A549 treated with DMSO at 1 μM for 4 hours (cell line): ENCODE measurements at places on chromosomes 4 and X. TPM values are rescaled to one million over a fixed set of nuclear protein-coding genes. Genes with fewer than 3 reads are reported as not detected.

MTMR8 gene
- total RNA-seq: 0.45 to 0.92 TPM (median 0.50 TPM) in 5 replicates

MAOA gene
- 0.16 to 0.49 TPM (median 0.40 TPM) in 5 replicates for total RNA-seq

SSX4B gene
- not detected in 5 replicates for total RNA-seq

ZAR1 gene
- 0.06 to 0.21 TPM (median 0.10 TPM) in 5 replicates for total RNA-seq

ZNF630 gene
- 0.31 to 0.47 TPM (median 0.34 TPM) in 5 replicates for total RNA-seq

PCSK1N gene
- 12.5 to 45.5 TPM (median 39.5 TPM) in 5 replicates for total RNA-seq

SHROOM4 gene
- total RNA-seq: not detected in 5 replicates

RIBC1 gene
- total RNA-seq: 0.57 to 0.88 TPM (median 0.74 TPM) in 5 replicates
